ENCODE measurements at places on chromosomes 6 and 20.
A peak's percentile ranks its signal among the peaks of the same experiment; 100 is the strongest.

- DNase-seq, result no peak
These were observed 74.4 kb upstream of the TBC1D7 start for GRCh38 chr6:13402711-13403110.

DNA sequence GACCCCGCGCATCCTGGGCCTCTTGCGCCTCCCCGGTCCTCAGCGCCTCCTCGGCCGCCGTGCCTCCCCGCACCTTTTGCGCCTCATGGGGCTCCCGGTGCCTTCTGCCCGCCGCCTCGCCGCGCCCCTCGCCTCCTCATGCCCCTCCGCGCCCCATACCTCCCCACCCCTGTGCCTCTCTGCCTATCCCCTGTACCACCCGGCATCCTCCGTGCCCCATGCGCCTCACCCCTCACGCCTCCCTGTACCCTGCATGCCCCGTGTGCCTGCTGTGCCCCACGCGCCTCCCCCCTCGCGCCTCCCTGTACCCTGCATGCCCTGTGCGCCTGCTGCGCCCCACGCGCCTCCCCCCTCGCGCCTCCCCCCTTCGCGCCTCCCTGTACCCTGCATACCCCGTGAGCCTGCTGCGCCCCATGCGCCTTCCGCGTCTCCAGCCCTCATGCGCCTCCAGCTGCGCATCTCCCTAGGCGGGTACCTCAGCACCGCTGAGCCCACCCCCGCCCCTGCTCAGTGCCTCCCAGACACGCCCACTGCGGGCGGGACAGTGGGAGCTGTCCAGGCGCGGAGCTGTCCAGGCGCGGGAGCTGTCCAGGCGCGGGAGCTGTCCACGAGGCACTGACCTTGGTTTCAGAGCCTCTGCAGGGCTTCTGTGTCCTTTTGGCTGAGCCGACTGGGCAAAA is 37.1 kb downstream of the IGF2R start:
- DNase-seq, result no peak

DNA sequence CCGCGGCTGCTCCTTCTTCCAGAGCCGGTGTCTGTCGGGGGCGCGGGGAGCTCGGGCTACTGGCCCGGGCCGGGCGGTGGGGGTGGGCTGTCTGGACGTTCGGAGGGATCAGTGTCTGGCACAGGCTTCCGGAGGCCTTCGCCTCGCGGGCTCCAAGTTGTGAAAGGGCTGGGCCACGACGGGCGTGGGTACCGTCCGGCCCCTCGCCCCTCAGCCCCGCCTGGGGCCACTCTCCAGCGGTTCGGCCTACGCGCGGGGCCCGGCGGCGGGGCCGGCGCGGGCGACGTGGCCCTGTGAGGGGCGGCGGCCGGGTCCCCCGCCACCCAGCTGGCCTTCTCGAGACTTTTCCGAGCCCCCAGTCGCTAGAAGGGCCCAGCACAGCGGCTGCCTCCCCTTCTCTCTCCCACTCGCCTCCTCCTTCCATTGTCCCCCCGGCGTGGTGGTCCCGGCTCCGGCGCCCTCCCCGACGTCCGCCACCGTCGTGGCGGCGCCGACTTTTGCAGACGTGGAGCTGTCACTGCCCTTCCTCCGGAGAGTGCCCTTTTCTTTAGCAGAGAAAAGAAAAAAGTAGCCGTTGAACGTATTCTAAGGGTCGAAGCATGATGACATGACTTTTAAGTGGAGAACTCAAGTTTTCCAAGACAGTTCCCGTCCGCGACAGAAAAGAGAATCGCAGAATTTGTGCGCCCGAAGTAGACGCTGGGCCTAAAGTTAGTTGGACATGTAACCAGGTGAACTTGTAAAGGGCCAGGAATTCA is 571 bp downstream of the ITCH start:
- peak; percentile 14 for DNase-seq

GRCh38 chr6:91646649-91647048 is 1059.8 kb upstream of the MAP3K7 start:
- no peak for DNase-seq

DNA sequence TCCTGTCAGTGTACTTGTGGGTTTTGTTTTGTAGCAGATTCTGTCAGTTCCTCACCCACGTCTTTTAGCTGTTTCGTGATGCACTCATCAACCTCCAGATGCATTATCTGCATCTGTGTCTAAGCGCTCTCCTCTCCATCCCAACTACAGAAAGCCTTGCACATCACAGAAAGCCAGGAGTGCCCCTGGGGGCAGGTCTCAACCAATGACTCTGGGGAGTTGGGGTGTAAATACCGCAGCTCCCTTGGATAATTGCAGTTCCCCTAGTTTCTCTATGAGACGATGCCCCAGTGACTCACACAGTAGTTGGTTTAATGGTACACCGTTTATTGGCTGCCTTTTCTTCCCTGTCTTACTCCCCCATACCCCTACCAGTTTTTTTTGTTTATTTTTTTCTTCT is 158.1 kb downstream of the SOX4 start:
- DNase-seq, result no peak

- DNase-seq, result no peak
These were observed 93.1 kb upstream of the TIAM2 start for GRCh38 chr6:154901876-154902552.

DNA sequence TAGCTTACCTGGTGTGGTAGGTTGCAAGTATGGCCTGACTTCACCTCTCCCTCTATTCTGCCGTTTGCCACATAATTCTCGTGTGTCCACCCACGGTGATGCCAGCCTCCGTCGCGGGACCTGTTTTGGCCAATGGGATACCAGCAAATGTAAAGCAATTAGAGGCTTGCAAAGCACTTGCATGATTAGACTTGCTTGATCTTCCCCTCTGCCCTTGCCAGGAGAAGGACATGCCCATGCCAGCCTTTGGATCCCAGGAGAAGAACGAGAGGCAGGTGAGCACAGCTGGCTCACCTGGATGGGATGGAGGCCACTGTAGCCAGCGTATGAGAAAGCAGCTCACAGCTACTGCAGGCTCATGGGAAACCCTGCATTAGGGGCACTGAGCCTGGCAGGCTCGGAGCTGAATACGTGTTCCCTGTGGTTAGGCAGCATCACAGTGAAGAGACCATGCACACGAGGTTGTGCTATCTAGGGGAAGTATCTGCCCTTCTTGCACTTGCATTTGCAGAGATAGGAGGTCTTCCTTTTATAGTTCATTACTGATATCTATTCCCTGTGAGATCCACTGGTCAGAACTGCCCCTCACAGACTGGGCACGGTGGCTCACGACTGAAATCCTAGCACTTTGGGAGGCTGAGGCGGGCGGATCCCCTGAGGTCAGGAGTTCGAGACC is 62.4 kb downstream of the TMEM242 start:
- no peak for DNase-seq

Data from stimulated activated CD4-positive, alpha-beta T cell treated with anti-CD3 and anti-CD28 coated beads, Interleukin-12 subunit alpha, Interleukin-12 subunit beta, amount 100 ng/mL, for 4 hours (primary cell).